ENCODE measurements at places on chromosomes 7 and 10.

GRCh38 chr10:119608316-119609155 is 11.8 kb upstream of the TIAL1 start:
- DNase-seq, result no peak

GRCh38 chr7:20539201-20539600 is 76.3 kb upstream of the ABCB5 start:
- DNase-seq, result no peak

DNA sequence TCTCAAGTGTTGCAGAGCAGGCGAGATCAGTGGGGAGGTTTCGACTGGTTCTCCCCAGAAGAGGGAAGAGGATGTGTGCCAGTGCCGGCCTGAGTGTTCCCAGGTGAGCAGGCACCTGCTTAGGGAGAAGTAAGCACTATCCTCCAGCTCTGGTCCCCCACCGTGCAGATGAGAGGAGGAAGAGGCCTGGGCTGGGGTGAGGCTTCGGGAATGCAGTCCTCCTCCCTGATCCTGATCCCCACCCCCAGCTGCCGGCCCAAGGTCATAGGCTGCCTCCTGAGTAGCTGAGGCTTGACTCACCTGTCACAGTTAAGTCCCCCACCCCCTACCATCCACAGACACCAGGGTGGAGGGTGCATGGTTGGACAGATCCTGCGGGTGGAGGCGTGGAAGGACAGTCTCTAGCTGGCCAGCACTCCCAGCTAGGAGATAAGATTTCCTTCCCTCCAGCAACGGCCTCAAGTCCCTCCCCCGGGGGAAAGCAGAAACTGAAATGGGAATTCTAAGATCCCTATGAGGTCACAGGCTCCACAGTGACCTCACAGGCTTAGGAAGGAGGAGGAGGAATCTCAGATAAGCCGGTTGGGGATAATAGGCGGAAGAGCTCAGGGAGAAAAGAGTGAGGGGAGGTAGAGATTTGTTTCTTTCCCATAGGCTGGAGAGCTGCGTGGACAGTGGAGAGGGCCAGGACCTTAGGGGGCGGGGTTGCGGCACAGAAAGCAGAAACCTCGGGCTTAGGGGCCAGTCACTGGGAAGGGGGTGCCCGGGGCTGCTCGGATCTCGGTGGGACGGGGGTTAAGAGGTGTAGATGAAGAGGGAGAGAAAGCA is 1.0 kb downstream of the LRCH4 start:
- no peak for DNase-seq

DNA sequence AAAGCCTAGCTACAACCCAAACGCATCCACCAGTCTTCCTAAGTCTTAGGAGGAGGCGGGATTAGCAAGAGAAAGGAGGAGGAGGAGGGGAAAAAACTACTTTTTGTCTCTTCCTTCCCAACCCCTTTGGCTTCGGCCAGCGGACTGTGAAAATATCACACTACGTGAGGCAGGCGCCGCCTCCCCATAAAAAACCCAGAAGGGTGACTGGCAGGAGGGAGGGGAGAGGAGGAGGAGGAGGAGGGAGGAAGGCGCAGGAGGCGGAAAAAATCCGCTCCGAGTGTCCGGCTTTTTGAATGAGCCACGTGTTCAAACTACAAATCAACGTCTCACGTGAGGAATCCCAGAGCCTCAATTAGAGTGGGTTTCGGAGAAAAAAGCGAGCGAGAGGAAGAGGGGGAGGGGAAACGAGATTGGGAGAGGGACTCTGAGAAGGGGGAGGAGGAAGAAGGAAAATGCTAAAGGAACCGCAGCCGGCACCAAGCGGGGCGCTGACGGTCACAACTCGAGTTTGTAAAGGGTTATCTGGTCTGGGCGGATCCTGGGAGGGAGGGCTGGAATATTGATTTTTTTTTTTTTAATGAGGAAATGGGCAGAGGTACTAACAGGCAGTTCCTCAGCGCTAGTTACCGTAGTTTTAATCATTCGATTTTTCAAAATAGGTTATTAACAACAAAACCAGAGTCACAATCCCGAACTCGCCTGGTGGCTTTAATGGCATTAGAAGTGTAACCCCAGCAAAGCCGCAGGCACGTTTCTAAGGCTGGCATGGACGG is at the start of gene IGF2BP3:
Gene IGF2BP3, minus strand, starts transcription at position 162 of the 776 bp plus-strand sequence. CDS start 381 bp downstream, outside the sequence.
- no peak for DNase-seq

DNA sequence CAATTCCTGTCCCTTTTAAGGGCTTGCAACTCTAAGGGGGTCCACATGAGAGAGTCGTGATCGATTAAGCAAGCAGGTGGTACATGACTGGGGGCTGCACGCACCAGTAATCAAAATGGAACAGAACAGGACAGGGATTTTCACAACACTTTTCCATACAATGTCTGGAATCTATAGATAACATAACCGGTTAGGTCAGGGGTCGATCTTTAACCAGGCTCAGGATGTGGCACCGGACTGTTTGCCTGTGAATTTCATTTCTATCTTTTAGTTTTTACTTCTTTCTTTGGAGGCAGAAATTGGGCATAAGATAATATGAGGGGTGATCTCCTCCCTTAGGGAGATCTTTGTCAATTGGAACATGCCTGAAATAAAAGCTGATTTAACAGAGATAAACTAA is 370.1 kb downstream of the IPMK start:
- no peak for DNase-seq

GRCh38 chr7:135159359-135160085 is 11.0 kb downstream of the CYREN start:
- no peak for DNase-seq

DNA sequence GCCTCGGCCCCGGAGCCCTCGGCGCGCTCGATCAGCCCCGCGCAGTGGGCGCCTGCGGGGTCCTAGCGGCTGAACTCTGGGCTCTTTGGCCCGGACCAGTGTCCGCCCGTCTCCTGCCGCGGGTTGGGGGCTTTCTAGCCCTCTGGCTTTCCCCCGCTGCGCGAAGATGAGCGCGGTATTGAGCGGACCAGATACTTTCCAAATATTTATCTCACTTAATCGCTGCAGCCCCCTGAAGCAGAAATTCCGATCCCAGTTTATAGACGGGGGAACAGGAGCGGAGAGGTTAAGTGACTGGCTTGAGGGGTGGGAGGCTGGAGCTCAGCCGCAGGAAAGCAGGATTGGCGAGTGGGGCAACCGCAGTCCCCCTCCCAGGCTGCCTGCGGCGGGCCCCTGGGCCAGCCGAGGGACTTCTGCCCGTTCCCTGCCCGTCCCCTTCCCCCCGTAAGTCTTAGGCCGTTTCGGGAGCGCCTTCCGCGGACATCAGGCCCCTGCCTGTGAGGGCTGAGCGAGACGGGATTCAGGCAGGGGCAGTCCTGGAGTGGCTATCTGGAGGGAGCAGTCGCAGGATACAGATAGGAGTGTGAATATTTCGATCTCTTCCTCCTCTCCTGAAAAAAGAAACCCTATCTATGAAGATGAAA is 565 bp downstream of the STRIP2 start:
- DNase-seq, result no peak

GRCh38 chr10:50346942-50347341 is 95.6 kb upstream of the ASAH2 start:
- no peak for DNase-seq

DNA sequence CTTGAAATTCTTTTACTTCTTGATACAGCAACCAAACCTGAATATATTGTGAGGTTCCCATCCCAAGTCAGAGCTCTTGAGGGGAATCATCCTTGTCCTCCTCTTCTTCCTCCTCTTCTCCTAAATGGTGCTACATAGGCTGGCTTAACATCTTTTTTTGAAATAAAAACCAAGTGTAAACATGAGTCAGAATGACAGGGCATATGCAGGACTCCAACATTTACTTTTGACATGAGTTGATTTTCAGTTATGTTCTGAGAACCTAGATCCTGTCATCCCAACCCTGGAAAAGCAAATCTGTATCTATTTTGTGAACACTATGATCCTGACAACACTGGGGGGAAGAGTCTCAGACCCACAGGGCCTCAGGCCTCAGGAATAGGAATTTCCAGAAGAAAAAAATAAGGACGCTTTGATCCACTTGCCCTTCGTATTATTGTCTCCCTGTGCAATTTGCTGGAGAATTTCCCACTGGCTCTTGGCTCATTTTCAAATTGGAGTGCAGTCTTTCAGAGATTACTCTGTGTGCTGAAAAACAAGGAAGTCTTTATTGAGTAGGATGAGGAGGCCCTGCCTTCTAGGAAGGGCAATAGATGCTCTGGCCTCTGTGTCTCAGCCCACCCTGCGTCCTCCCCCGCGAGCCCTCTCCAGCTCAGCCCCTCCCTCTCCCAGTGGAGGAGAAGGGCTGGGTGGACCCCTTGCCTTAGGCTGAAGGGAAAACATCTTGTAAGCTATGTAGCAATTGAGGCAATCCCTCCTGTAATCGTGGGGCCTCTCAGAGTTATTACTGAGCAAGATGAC is 121.6 kb downstream of the CREB5 start:
- DNase-seq, result no peak

DNA sequence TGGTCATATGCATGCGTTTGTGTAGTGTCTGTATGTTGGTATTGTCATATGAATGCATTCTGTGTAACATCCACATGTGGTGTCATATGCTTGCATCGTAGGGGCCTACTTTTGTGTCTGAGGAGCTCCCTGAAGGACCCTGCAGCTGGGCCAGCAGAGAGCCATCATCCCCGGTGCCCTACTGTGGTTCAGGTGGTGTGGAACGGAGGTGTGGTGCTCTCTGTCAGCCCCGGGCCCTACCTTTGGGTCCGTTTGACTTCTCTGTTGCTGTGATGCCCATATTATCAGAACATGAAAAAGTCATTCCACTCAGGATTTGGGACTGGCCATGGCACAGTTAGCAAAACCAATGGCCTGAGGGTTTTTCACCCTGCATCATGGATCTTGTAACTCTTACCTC is 217.9 kb downstream of the ADARB2 start:
- DNase-seq, result no peak

- DNase-seq, result no peak
Observed at GRCh38 chr7:159271781-159272180, 127.1 kb upstream of the VIPR2 start.

GRCh38 chr10:6702030-6702429 is 122.0 kb upstream of the PRKCQ start:
- DNase-seq, result no peak

DNA sequence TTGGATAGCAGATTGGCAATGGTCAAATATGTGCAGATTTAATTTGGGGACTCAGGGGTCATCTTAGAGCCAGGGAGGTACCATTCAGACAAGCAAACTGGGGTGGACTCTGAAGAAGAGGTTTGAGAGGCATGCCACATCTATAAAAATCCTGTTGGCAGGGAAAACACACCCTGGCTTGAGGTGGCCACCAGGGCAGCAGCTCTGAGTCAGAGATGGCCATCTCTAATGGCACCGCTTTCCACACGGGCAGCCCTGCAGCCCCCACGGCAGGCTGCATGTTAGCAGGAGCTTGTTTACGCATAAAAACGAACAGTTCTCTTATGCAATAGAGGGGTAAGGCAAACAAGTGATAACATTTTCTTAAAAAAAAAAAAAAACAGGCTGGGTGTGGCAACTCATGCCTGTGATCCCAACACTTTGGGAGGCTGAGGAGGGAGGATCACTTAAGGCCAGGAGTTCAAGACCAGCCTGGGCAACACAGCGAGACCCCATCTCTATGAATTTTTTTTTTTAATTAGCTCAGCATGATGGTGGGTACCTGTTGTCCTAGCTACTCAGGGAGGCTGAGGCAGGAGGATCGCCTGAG is 14.9 kb downstream of the DLG5 start:
- DNase-seq, result no peak

All from activated CD8-positive, alpha-beta memory T cell treated with anti-CD3 and anti-CD28 coated beads for 1 hour (primary cell).